Glutamatergic neuron (in vitro differentiated cells): ENCODE measurements at places on chromosomes 2 and 18.

GRCh38 chr2:88844960-88845359 is 153.5 kb downstream of the RPIA start:
- DNase-seq: no peak

GRCh38 chr18:24924066-24924716 is 427.8 kb downstream of the ZNF521 start:
- DNase-seq: no peak

DNA sequence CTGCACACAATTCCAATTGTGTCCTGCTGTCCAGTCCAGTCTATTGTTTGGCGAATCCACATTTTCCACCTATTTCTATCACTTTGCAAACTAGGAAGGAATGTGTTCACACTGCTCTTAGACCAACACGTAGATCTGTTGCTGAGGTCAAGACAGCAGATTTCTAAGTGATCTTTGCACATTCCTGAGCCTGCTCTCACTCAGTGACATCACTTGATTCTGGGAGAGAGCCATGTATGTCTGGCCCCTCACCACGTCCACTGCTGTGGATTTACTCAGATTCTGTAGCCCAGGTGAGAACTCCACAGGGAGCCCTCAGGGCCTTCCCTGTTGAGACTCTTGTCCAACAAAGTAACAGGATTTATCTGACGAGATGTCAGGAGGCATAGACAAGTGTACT is 317.2 kb downstream of the TSN start:
- DNase-seq: no peak

DNA sequence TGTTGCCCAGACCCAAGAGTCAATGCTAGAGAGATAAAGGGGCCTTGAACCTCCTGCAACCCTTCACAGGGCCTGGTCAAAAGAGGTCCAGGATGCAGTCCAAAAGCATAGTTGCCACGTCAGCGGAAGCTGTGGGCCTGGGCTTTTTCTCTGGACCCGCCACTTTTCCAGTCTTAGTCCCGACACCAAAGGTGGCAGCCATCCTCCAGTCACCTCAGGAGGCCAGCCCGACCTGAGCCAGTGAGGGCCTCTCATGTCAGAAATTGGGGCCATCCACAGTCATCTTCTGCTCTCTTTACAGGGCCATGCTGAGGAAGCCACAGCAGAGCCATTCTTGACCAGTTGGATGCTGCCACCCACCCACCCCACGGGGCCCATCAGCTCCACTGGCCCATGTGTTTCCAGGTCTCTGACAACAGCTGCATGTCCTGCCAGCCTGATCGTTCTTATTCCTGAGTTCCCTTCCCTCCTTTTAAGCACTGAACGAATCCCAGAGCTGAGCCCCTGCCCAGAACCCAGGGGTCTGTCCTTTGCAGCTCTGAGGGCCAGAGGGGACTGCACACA is 34.1 kb upstream of the KLHL29 start:
- no peak for DNase-seq

DNA sequence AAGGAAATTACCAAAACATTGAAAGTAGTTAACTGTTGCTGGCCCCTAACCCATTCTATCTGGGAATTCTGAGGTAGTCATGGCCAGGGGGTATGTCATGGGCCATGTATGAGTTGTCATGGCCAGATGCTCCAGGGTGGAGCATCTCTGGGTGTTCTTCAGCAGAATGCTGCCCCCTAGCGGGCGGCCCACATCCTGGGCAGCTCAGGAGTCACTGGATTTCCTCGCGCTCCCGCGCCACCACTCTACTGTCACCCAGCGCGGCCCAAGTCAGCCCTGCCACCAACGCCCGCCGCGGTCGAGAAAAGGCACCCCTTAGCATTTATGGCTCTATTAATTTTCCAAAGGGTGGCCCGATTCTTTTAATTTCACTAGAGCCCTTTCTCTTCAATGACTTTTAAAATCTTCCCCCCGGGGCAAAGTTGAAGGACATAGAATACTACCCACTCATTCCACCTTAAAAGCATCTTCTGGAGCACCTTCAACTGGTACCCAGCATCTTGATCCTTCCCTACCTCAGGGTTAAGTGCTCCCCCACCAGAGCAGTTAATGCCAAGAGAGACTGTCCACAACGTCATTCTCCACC is 41.6 kb downstream of the PKDCC start:
- DNase-seq: peak; percentile 79

DNA sequence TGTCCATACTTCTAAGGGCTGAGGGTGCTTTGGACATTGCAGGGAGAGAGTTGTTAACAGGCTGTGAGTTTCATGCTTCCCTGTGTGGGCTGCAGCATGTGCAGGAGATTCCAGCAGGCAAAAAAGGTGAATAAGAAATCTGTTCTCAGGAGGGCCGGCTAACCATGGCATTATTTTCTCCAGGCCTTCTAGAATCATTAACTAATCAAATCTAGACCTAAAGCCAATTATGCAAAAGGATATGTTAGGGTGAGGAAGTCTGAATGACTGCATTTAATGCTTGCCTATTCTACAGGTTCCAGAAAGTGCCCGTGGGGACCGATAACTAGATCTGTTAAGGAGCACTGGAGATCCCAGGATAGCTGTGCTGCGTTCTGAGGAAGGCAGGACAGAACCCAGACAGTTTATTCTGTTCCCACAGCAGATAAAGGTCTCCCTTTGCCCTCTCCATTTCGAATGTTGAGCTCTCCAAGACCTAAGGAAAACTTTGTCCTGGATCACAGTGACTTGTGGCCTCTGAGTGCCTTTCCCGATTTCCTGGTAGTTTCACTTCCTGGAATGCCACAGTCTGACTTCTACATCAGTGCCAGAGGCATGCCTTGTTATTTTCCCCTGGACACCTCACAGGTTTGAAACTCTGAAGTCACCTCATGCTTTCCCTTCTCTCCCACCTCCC is 50.0 kb upstream of the ZFP36L2 start:
- no peak for DNase-seq

- DNase-seq: no peak
Observed at GRCh38 chr2:64192125-64192479, 47.9 kb upstream of the PELI1 start.

GRCh38 chr2:161570424-161571050 is 53.7 kb upstream of the SLC4A10 start:
- no peak for DNase-seq

- no peak for DNase-seq
Observed at GRCh38 chr2:70670626-70671025, 97.4 kb downstream of the ADD2 start.

GRCh38 chr2:55430211-55430975 is 10.7 kb upstream of the CCDC88A start:
- no peak for DNase-seq
